ENCODE measurements at places on chromosomes 2 and 18.
A peak's percentile ranks its signal among the peaks of the same experiment; 100 is the strongest.

DNA sequence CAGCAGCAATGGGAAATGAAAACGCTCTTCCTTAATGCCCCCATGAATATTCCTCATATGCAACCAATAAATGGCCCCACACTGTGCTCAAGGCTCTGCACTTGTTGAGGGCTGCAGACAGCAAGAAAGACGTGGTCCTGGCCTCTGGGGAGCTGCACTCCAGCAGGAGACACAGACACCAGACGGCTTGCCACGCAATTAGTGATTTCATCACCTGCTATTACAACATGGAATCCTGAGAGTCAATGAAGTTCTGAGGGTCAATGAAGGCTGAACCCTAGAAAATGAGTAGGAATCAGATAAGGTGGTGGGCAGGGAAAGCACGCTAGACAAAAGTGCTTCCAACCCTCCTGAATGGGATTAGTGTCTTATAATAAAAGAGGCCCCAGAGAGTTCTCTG, 18.9 kb downstream of the CREG2 start:
- DNase-seq: no peak

DNA sequence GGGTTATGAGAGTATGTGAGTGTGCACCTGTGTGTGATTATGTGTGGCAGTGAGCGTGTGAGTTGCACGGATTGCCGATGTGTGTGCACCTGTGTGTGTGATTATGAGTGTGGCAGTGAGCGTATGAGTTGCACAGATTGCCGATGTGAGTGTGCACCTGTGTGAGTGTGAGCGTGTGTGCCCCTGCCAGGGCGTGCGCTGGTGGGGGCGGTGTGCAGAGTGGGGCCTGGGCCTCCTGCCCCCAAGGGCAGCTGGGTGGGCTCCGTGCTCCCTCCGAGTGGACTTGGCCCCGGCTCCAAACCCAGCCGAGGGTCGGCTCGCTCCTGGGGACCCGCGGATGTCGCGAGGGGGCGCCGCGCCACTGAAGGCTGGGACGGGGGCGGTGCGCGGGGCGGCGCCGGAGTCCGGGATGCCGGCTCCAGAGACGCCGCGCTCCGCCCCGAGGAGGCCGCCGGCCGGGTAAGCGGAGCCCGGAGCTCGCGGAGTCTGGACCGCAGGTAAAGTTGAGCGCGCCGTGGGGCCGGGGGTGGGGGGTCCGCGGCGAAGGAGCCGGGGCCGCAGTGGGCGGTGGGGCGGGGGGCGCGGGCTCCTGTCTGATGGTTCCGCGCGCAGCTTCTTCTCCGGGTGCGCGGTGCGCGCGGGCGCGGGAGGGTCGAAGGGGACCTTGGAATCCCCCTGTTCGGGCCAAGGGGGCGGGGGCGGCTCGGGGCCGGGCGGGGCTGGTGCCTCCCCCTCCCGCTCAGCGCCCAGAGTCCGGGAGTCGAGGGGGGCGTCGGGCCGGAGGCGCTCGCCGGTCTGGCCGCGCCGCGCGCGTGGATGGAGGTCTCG, at the start of gene KCNG2:
TSS of gene KCNG2 (plus strand) at position 421 of the 828 bp plus-strand sequence. CDS start 65,730 bp downstream, outside the sequence.
- peak; percentile 92 for DNase-seq

DNA sequence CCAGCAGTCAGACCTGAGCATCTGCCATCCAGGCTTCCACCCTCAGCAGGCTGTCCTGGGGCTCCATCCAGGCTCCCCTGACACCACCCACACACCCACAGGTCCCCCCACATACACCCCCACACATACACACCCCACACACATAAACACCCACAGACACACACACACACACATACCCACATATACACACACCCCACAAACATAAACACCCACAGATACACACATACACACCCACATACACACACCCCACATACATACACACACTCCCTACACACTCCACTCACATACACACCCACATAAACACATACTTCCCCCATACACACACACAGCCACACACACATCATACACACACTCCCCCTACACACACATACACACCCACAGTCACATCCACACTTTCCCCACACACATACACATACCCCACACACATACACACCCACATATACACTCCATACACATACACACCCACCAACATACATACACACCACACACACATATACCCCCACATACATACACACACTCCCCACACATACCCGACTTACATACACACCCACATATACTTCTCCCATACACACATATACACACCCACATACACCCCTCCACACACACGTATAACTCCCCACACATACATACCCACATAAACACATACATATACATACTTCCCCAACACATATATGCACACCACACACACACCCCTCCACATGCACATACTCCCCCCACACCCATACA, 183.3 kb upstream of the ETAA1 start:
- no peak for DNase-seq

- DNase-seq: no peak
These were observed 81.0 kb upstream of the PMAIP1 start for GRCh38 chr18:59818769-59819168.

DNA sequence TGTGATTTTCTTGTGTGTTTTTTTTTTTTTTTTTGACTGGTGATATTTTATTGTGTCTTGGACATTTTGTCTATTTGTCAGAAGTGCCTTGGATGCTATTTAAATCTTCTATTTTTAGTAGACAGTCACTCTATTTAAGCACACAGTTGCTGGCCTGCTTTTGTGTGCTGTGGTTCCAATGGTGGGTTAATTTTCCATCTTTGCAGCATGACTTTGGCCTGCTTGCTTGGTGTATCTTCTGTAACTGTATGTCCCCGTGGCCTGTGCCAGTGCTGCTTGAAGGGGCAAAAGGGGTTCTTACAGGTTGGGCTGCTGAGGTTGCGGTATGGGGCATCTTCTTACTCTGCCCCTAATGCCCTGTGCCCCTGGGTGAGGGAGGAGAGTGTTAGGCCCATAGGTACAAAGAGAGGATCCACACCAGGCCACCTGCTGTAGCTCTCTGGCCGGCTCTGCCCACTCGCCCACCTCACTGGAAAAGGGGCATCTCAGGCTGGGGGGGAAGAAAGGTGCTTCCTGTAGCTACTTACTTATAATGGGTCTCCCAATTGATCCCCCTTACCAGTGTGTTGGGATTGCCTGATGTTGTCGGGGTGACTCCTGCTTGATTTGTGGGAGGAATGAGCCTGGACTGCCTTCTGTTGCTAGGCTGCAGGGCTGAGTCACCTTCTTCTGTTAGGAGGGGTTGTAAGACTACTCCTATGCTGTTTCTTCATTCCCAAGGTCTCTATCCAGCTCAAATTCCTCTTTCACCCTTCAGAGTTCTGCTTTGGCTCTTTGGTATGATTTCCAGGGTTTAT, 490.0 kb upstream of the HS6ST1 start:
- DNase-seq: no peak

DNA sequence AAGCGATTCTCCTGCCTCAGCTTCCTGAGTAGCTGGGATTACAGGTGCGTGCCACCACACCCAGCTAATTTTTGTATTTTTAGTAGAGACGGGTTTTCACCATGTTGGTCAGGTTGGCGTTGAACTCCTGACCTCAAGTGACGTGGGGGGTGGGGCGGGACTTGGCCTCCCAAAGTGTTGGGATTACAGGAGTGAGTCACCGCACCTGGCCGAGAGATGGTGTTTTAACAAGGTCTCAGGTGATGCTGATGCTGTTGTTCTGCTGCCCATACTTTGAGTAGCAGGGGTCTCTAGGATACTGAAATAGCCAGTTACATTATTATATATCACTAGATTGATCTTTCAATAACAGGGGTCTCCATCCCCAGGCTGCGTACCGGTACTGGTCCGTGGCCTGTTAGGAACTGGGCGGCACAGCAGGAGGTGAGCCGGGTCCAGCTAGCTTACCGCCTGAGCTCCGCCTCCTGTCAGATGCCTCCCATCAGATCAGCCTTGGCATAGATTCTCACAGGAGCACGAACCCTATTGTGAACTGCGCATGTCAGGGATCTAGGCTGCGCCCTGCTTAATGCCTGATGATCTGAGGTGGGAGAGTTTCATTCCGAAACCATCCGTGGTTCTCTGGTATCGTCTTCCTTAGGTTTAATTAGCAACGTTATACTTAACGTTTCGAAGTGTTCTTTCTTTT, 48.3 kb upstream of the SLC38A11 start:
- DNase-seq: no peak

- no peak for DNase-seq
These were observed 10.8 kb upstream of the LYPD6B start for GRCh38 chr2:149027590-149028250.

GRCh38 chr2:170396799-170397459, 219.0 kb downstream of the MYO3B start:
- no peak for DNase-seq

DNA sequence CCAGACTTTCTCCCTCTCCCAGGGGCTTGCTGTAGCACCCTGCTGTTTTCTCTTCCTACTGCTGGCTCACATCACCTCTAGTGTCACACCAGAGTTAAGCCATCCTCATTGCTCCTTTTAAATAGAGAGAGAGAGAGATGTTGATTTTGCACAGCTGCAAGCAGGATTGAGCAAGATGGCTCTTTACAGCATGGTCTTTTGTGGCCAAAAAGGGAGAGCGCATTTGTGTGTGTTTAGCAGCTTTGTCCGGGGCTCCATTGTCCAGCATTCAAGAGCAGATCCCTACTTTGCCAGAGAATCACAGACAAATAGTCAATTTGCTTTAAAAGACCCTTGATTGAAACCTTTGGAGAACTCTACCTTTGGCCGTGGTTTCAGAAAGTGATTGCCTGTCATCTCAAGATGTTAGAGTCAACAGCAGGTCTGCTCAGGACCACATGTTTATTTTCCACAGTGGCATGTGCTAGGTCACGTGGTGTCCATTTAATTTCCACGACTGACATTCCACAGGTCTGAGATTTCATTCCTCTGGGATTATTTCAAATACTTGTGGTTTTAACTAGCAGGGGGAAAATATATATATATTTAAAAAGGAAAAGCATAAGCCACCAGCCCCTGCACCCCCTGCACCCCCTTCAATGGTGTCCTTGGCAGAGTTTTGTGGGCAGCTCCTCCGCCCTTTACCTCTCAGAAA, 359.9 kb upstream of the SLC14A2 start:
- peak; percentile 90 for DNase-seq

- no peak for DNase-seq
These were observed 756.4 kb upstream of the CDH7 start for GRCh38 chr18:64994370-64994769.

DNA sequence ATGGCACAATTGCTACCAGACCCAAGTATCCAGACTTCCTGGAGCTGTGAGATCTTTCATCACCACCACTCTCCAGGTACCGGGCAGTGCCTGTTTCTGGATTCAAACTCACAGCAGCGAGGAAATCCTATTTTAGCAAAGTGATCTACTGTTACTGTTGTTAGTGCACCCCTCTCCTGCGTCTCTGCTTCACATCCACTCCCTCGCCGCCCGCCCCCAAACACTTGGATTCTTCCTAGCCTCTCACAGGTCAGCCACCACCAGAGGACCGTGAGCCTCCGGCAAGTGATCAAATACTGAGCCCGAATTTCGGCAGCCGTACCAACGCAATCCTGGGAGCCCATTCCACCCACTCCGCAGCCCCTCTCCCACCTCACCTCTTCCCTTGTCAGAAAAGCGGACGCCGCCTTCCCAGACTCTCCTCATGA, 519 bp downstream of the METTL4 start:
- peak; percentile 74 for DNase-seq

DNA sequence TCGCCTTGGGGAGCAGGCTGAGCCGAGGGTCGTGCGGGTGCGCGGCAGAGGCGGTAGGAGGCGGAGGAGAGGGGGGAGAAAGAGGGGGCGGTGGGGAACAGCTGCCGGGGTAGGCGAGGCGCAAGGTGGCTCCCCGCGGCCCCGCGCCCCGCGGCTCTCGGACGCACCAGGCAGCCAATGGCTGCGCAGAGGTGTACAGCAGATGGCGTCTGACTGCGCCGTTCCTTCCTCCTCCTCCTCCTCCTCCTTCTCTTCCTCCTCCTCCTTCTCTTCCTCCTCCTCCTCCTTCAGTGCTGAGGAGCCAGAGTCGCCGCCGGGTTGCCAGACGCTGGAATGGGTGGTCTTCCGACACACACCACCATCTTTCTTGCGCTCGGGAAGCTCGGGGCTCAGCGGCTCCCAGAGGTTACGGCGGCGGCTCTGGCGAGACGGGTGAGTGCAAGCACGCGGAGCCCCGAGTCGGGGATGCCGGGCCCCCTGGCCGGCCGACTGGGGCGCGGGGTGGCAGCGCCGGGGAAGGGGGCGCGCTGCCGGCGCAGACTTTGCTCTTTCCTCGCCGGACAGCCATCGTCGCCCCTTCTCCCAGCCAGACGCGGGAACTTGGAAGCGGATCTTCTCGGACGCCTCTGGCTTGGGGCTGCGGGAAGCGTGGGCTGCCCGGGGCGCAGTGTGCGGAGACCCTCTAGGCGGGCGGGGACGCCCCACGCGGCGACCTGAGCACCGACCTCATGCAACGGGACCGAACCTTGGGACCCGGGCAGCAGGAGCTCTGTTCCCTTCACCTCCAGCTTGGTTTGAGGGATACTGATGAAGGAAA, at the start of gene THSD7B:
TSS of gene THSD7B (plus strand) at position 290 of the 817 bp plus-strand sequence. CDS start 116,634 bp downstream, outside the sequence.
- DNase-seq: no peak

- DNase-seq: peak; percentile 95
These were observed 16.5 kb downstream of the B3GNT7 start for GRCh38 chr2:231411831-231412617.

DNA sequence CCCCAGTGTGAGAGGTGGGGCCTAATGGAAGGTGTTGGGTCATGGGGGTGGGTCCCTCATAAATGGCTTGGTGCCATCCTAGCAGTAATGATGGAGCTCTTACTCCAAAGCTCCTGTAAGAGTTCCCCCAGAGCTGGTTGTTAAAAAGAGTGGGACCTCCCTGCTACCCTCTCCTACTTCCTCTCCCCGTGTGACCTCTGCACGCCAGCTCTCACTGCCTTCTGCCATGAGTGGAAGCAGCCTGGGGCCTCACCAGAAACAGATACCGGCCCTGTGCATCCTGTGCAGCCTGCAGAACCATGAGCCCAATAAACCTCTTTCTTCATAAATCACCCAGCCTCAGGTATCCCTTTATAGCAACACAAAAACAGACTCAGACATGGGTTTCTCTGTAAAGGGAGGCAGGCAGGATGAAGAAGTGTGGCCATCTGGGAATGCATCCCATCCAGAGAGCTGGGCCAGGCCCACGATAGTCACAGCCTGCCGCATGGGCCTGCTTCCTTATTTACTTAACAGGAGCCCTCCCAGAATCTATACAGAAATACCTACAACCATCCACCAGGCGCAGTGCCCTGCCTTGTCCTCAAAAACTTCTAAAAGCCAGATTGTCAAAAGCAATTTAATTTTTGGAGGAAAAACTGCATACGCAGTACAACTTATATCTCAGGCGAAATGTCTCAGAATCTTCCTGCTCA, 7.5 kb downstream of the PRLH start:
- DNase-seq: peak; percentile 72

DNA sequence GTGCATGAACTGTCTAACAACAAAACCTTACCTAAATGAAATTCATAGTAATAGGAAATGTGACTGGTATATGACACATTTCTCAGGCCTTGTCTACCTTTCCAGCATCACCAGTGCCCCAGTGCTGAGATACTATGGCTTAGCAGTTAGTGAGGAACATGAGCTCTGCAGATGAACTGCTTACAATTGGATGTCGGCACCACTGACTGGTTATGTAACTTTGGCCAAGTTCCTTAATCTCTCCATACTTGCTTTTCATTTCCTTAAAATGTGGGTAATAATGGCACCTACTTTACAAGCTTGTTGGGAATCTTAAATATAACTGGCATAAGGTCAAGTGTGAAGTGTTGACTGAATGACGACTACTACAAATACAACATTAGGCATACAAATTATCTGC, 136.3 kb downstream of the OLA1 start:
- DNase-seq: no peak

- no peak for DNase-seq
These were observed 246.0 kb downstream of the PARD3B start for GRCh38 chr2:204791230-204791629.

All from osteoblast (primary cell).